Activated T-cell treated with anti-CD3 and anti-CD28 coated beads for 4 hours (primary cell): ENCODE measurements at places on chromosomes 6 and 20.

DNA sequence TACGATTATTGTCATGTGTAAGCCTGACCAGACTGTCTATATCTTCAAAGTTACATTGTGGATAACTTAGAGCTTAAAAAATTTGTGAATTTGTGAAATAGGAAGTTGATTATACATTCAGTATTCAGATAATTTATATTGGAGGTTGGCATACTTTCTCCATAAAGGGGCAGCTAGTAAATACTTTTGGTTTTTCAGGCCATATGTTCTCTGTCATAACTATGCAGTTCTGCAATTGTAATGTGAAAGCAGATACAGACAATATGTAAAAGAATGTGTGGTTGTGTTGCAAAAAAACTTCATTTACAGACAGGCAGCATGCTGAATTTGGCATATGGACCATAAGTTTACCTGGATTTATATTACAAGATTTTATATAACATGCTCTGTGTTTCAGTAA lies 29.3 kb downstream of the HSF2 start:
- no peak for DNase-seq

GRCh38 chr6:97812940-97813339 lies 529.9 kb upstream of the MMS22L start:
- no peak for DNase-seq

DNA sequence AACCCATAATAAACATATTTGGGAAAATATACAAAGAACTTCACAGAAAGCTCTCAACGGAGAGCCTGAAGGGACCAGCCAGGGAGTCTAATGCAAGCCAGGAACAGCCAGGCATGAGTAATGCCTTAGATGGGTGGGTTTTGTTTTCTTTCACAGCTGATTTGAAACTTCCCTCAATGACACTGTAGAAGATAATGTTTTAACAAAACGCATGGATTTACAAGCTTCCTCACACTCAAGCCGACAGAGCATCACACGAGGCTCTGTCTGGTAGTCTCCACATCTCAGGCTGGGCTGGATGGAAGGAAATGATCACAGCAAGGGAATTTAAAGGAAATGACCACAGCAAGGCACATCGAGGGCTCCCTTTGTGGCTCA lies 113.9 kb downstream of the GMPR start:
- DNase-seq, result no peak

DNA sequence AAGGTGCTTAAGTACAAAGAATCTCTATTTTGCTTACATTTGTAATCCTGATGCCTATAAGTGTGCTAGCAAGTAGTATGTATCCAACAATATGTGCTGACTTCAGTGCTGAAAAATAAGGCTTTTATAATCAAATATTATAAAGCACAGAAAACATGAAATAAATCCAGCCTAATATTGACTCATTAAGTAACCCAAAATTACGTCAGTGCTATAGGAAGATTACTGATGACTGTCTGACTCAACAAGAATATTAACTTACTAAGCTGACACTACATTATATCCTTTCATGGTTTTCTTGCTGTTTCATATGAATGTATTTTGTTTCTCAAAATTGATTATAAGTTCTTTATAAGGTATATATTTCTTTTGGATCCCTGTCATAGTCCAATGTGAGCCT lies 76.1 kb downstream of the ME1 start:
- DNase-seq, result no peak

DNA sequence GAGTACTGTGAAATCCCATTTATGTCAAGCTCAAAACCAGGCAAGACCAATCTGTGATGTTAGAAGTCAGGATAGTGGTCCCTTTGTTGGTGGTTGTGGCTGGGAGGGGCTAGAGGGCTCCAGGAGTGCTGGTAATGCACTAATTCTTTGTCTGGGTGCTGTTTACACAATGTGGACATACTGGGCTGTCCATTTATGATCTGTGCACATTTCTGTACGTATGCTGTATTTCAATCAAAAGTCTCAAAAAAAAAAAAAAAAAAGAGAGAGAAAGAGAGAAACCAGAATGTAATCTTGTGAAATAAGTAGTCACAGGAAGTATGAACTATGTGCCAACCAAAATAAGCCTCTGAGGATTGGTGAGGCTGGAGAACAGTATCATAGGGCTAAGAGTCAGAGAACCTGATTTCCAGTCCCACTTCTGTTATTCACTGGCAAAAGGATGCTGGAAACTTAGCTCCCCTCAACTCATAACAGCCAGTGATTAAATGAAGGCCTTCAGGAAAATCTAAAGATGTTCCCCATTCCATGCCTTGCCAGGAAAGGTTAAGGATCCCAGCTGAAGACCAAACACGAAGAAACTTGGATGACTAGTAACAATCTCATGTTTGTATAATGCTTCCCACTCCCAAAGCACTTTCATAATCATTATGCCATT lies 19.6 kb upstream of the TRAM2 start:
- no peak for DNase-seq
